ENCODE measurements at places on chromosomes 6 and 20.

DNA sequence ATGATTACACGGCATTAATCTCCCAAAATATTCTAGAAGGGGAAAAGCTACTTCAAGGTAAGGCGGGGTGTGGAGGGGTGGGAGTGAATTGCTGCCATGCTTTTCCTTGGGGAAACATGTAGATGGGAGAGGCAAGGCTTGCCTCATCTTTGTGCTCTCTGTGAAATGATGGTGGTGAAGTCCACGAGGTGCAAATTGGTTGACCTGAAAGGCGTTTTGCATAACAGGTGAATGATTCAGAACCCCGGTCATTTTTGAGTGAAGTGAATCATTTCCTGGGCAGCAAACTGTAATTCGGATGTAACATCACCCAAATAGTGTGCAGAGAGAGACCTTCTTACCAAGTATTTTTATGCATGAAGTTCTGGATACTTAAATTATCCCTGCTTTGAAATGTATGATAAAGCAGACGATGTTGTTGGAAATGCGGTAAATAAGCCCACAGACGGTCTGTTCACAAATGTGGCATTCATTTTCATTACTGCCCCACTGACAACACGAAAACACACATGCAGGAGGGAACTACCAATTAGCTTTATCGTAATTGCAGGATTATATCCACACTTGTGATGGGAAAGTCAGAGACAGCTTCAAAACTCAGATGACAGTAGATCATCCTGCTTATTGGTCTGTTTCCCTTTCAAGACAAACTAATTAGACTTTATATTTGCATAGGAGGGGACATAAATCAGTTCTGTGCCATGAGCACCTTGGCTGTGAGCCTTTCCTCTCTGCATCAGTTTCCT, 3.0 kb downstream of the CDH4 start:
- no peak for DNase-seq

GRCh38 chr20:37516811-37517750, 4.0 kb upstream of the NNAT start:
- no peak for DNase-seq

GRCh38 chr6:145548933-145549648, 186.2 kb downstream of the EPM2A start:
- no peak for DNase-seq

DNA sequence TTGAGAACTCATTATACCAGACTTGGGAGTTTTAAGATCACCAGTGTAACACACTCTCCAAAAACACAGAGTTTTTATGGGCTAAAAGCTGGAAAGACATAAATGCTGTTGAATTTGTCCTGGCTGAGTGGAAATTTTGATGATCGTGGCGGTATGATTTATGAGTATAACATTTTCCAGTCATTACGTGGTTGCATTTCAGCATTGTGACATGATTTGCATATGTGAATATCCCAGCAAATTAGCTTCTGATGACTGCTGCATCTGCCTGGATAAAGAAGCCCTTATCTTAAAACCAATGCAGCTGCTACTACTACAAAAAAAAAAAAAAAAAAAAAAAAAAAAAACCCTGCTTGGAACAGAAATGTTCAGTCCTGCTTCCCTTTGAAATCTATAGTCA, 850.9 kb downstream of the TFAP2A start:
- no peak for DNase-seq

DNA sequence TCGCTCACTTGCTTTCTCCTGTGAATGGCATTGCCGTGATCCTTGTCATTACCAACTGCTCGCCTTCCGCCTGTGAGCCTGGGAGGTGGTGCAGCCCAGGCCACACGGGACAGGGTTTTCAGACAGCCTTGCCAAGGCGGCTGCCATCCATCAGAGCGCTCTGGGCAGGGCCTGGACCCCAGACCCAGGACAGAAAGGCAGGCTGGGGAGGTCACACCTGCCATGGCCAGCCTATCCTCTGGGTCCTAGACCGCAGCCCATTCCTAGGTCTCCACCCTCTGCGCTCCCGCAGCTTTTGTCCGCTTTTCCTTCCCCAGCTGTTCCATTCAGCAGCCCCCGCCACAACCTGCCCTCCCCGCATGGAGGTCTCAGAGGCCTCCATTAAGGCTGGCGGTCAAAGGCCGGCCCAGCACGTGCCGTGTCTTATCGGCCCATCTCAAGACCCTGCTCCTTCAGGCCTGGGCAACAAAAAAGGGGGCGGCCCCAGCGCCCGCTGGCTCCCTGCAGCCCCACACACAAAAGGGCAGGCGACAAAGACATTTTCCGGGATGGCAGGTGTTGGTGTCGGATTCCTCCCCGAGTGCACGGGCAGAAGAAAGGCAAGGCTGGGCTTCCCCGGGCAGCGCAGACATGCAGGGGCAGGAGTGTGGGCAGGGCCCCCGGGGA, 28.1 kb downstream of the INSM1 start:
- no peak for DNase-seq
